Sigmoid colon (tissue), 7 donors: ENCODE measurements at places on chromosomes 6 and 20.

DNA sequence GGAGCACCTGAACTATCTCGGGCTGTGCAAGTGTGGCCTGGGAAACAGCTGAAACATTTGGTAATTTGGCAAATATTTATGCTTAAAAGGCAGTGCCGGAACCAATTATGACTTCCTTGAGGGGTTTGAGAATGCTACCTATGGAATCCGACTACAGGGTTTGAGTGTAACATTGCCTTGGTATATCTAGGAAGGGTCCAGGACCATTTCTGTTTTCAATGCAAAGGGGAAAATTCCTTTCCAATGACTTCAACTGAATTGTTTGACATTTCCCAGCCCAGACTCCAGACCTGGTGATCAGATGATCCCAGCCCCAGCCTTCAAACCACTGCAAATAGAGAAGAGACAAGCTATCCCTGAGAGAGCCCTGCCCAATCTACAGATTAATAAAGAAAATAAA lies 4.6 kb upstream of the PPP1R3G start:
- no peak for DNase-seq

GRCh38 chr20:36465109-36466080 lies 75.9 kb upstream of the MYL9 start:
- peak; percentile 86 for DNase-seq

DNA sequence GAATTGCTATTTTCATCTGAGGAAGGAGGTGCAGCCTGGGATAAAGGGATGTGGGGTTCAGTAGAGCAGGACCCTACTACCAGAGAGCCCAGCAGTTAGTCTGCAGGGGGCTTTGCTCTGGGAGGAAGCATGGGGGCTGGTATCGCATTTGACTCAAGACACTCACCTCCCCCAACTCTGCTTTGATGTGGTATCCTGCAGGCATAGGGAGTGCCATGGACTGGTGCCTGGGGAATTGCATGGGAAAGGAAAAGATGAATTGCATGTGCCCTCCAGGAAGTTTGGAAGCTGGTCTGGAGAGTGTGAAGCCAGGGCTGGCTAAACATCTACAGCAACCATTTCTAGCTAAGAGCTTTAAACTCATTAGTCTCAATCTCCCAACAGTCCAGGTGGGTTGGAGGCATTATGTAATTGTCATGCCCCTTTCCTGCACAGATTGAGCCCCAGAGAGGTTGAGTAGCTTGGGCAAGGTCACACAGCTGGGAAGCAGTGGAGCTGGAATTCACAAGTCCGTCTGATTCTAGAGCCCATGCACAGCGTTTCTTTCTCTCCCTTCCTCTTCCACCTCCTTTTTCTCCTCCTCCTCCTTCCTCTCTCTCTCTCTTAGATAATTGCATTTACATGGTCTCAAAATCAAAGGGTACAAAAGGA lies 26.2 kb upstream of the PNPLA1 start:
- no peak for DNase-seq

DNA sequence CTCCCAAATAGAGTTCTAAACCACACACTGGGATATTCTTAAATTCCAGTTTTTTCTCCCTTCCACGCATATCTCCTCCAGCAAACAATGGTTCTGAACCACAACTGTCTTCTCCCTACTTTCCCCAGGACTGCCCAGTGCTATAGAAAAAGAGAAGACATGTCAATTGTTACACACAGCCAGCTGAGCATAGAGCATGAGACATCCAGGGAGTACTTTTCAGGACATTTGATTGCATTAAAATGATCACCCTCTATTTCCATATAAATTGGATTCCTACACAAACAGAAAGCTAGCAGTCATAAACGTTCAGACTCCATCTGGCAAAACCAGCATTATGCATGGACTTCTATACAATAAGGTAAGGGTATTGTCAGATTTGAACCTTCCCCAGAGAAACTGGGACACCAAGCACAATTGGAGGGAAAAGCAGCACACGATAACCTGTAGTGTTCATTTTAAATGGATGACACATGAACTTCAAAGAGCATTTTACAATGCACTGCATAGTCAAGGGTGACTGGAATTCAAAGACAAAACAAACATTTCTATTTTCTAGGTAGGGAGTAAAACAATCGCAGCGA lies 93.1 kb upstream of the HEY2 start:
- DNase-seq = no peak

DNA sequence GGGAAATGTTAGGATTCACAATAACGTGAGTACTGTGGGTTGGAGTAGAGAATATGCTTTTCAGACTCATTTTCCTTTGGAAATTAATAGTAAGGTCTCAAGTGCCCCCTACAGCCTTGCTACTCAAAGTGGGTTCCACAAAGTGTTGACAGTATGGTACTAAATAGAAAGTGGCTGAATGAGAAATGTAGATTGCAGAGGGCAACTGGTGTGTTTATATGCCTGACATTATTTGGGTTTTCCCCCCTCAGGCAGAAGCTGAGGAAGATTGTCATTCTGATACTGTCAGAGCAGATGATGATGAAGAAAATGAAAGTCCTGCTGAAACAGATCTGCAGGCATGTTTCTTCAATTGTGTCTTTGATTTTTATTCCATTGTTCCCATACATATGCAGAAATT lies 5.6 kb downstream of the FBXO9 start:
- DNase-seq = no peak

GRCh38 chr6:34182751-34183531 lies 37.1 kb upstream of the GRM4 start:
- no peak for DNase-seq

GRCh38 chr20:57688295-57688694 lies 21.5 kb downstream of the PMEPA1 start:
- DNase-seq = no peak

- no peak for DNase-seq
Measured at GRCh38 chr6:132964868-132965382, 150.6 kb downstream of the RPS12 start.

DNA sequence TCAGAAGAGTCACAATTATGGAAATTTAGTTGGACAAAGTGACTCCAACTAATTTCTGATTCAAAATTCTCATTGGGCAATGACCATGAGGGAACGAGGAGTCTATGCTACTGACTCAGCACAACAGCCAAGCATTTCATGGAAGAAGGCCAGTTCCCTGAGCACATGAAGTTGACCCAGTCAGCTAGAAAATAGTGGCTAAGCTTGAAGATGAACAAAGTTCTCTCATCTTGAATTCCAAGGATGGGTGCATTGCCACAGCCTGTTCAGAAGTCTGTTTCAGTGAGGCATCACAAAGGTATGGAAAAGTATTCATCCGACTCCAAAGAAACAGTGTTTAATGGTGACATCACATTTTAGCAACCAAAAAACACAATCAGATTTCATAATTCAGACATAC lies 676.9 kb downstream of the HACE1 start:
- DNase-seq = no peak

DNA sequence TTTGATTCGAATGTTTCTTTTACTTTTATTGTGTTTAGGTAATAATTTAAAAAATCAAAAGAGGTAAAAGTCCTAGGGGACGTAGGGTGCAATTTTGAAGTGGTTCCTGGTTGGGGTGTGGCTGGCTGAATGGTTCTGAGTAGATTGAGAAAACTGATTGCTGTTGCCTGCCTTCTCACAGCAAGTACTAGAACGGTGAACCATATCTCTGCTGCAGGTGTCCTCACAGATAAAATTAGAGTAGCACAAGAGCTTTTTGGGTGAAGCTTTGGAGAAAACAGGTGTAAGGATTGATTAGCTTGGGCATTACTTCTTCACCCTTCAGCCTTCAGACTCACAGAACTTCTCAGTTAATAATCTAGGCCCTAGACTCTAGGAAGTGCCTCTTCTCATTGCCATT lies 19.8 kb upstream of the GJA10 start:
- DNase-seq = no peak

DNA sequence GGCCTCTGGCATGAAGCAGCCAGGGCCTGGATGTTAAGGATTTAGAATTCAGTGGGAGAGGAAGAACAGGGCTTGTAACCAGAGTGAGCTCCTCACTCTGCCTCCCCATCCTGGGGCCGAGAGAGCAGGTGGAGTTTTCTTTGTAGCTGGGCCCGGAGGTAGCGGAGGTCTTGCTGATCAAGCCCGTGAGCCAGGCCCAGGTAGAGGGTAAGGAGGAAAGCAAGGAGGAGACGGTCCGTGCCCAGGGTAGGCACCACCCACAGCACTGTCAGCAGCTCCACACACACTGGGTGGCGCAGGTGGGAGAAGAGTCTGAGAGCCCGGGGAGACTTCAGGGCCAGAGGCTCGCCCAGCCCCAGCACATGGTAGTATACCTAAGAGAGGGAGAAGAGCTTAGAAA lies 2.1 kb upstream of the PPP1R18 start:
- no peak for DNase-seq

DNA sequence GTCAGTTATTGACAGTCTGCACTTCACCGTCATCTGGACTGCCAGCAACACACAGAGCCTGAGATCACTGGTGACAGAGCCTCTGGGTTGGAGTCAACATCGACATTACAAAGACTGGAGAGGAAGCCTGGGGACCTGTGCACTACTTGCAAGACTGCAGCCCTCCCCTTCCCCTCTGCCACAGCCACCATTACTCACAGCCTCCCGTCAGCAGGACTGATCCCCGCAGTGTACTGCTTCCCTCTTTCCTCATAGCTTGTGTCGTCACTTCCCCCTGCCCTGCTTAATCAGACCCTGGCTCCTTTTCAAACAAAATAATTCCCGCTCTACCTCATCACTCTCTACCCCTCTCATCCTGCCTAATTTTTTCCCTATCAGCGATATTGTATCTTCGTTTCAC lies 235.5 kb upstream of the KCNQ5 start:
- DNase-seq = no peak

DNA sequence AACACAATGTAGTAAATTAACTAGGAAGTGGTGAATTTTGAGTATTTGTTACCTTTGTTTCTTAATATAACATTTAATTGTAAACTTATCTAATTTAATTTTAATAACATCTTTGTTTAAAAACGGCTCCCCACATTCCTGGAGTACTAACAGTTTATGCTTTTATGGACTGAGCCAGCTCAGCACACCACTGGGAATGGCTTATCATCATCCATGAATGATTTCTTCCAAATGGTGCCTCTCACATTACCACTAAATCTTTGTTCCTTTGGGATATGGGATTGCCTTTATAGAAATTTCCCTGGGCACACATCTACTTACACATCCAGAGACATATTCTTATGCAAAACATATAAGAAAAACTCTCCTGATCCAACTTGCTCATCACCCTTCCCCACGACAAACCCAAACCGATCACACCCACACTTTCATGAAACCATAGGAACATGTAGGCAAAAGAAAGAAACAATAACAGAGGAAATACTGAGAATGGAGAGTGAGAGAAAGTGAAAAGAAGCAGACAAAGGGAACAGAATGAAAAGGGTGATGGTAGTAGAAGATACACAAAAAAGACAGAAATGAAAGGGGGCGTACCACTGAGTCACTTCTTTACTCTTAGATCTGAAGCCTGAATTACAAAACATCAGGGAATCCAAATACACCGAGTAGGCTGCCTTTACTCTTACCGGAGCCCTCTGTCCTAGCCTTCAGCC lies 58.5 kb upstream of the KCNK16 start:
- DNase-seq = no peak

DNA sequence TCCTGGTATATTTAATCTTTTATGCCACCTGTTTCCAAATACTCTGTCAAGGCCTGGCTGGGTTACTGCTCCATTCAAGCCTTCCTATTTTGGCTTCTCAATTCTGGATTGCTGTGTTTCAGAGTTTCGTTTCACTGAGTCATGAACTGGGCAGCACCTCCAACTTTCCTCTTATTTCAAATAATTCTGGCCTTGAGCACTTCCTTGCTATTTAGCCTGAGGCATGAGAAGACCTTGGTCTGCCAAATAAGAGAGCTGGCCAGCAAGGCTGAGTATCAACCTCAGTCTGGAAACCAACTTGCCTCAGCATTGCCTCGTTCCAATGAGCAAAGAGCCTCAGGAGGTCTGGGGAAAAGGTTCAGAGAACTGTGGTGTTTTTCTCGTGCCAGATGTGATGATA lies 66.6 kb downstream of the TNFAIP3 start:
- DNase-seq = peak; percentile 82

GRCh38 chr20:62829231-62830230 lies 12.7 kb downstream of the COL9A3 start:
- no peak for DNase-seq

GRCh38 chr6:151172751-151173150 lies 67.0 kb upstream of the AKAP12 start:
- DNase-seq = no peak

DNA sequence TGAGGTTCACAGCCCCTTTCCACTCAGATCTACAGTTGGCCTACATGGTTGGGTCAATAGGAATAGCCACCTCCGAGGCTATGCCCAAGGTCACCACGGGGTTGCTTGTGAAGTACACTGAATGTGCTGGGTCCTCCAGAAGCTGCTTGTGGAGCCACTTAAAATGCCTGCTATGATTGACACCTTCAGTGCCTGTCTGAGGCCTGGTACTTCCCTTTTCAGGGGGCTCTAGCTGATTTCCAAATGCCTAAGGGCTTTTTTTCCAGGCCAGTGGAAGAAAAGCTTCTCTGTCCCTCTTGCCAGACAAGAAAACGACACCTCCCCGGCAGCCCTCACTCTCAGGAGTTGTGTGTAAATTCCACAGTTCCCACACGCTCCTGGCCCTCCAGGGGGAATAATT lies 6.3 kb upstream of the NXT1 start:
- DNase-seq = no peak

DNA sequence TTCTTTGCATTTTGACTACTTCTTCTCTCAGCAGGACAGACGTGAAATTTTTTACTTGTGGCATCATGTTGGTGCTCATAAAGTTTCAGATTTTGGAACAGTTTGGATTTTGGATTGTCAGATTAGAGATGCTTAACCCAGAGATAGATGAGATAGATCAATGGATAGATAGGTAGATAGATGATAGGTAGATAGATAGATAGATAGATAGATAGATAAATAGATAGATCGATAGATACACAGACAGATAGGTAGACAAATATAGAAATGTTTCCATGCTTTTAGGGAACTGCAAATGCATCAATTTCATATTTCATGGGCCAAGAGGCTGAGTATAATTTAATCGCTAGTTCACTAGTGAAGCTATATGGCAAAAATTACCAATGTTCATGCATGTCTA lies 981.5 kb upstream of the ADGRB3 start:
- DNase-seq = no peak

DNA sequence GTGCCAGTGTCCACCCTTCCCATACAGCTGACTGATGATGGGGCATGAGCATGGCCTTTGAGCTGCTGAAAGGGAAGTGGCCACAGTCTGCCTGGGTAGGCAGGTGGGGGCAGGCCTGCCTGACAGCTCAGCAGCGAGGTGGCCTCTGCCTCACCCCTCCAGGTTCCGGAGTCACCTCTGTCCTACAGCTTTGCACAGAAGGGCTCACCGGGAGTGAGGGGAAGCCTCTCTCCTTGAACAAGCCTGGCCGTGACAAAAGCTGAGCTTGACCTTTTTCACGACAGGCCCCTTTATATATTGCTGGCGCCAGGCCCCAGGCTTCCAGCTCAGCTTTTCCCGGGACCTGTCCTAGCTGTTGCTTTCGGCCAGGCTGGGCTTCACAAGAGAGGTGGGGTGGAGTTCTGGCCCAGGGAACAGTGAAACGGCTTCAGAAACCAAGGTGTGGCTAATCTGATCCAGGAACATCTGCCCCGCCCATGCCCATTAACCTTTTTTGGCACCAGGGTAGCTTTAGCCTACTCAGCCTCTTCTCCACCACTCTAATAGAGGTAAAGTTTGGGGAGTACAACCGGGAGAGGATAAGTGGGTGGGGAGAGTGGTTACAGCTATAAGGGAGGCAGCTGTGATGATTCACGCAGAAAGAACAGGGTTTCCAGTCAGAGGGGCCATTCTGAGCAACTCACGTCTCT lies 42.9 kb downstream of the C6orf132 start:
- DNase-seq = no peak

GRCh38 chr6:68993911-68994310 lies 358.8 kb downstream of the ADGRB3 start:
- DNase-seq = no peak

GRCh38 chr20:25592135-25592852 lies 7.0 kb upstream of the NINL start:
- no peak for DNase-seq
